ENCODE measurements at places on chromosomes 13 and 19.
A peak's percentile ranks its signal among the peaks of the same experiment; 100 is the strongest.

GRCh38 chr13:92849381-92849780 is 377.2 kb upstream of the GPC6 start:
- no peak for DNase-seq

- no peak for DNase-seq
Observed at GRCh38 chr19:6740589-6741343, 1.3 kb downstream of the TRIP10 start.

DNA sequence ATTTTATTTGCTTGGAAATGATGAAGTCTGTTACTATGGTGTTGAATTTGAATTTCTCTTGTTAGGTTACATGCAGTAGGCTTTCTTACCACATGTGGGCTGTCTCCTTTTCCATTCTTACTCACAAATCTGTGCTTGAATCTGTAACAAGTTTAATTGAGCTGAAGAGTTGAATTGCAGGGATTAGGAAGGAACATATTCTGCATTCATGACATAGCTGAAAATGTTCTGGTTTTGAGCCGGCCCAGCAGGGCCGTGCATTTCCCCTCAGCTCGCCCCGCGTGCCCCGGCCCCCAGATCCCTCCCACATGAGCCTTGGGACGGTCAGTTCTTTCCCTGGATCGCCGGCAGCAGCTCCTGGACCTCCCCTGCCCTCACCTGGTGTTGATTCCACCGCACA is 28.1 kb downstream of the TFDP1 start:
- no peak for DNase-seq

GRCh38 chr19:49149652-49150105 is 5.5 kb downstream of the HRC start:
- DNase-seq, result peak; percentile 61

- no peak for DNase-seq
Observed at GRCh38 chr13:97148894-97149293, 73.2 kb upstream of the MBNL2 start.

GRCh38 chr13:44157606-44158005 is 216.0 kb upstream of the SERP2 start:
- no peak for DNase-seq

GRCh38 chr13:72645521-72645920 is 81.9 kb downstream of the MZT1 start:
- DNase-seq, result no peak

DNA sequence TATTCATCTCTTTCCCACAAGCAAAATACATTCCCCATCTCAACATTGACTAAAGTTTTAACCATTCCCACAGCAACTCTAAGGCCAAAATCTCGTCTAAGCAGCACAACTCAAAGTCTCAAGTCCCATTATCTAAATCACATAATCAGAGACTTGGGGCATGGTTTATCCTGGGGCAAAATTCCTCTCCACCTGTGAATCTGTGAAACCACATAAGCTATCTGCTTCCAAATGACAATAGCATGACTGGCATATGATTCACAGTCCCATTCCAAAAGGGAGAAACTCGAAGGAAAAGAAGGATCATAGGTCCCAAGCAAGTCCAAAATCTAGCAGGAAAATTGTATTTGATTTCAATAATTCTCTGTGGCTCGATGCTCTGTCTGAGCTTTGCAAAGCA is 73.0 kb downstream of the ANKRD10 start:
- no peak for DNase-seq

GRCh38 chr13:94162289-94162688 is 317.2 kb downstream of the DCT start:
- DNase-seq, result no peak

- DNase-seq, result no peak
Observed at GRCh38 chr13:36872621-36873020, 47.4 kb downstream of the SMAD9 start.

DNA sequence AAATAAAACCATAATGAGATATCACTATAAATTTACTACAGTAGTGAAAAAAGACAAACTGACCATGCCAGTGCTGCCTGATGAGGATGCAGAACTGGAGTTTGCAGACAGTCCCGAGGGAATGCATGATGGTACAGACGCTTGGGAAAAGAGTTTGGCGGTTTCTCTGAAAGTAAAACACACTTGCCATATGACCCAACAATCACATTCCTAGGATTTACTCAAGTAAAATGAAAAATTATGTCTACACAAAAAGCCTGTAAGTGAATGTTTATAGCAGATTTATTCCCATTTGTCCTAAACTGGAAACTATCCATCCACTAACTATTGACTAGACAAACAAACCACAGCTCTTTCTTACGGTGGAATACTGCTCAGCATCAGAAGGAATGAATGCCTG is 271.0 kb downstream of the DNAJC15 start:
- no peak for DNase-seq

- peak; percentile 67 for DNase-seq
Observed at GRCh38 chr13:113902986-113903775, 39.3 kb upstream of the GAS6 start.

- no peak for DNase-seq
Observed at GRCh38 chr13:111865046-111865445, 201.9 kb upstream of the SOX1 start.

- no peak for DNase-seq
Observed at GRCh38 chr19:43780706-43781525, at the start of gene KCNN4. Gene KCNN4, minus strand, starts transcription at chr19:43780973. Its CDS starts 112 bp downstream, at chr19:43780861.

DNA sequence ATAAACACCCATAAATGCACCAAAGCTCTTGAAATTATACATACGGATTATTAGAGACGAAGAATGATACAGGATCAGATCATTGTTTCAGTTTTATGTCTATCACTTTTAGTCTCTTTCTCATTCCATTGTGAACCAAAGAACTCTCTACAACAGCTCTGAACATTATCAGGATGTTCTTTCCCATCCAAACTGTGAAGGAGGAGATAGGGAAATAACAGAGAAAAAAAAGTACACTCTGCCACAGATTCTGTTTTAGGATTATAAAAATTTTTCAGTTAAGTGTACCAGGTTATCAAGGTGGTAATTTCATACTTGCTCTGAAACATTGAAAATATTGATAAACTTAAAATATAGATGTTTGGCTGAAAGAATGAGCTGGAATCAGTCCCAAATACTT is 270.9 kb downstream of the MZT1 start:
- no peak for DNase-seq

GRCh38 chr13:95426631-95427030 is 125.4 kb upstream of the ABCC4 start:
- DNase-seq, result no peak

DNA sequence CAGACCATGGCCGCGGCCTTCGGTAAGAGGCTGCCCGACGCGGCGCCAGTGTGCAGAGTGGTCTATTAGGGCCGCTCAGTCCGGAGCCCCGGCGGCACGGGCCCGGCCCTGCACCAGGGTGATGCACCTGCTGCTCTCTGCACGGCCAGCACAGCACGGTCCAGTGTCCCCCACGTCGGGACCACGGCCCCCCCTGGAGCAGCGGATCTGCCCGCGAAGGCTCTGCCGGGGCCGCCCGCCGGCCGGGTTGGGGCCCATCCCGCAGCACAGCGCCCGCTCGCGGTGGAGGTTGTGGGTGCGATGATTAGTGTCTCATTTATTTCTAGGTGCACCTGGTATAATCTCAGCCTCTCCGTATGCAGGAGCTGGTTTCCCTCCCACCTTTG is 7.9 kb downstream of the PTBP1 start:
- DNase-seq, result no peak

GRCh38 chr13:30679483-30680330 is 55.6 kb upstream of the ALOX5AP start:
- DNase-seq, result no peak

DNA sequence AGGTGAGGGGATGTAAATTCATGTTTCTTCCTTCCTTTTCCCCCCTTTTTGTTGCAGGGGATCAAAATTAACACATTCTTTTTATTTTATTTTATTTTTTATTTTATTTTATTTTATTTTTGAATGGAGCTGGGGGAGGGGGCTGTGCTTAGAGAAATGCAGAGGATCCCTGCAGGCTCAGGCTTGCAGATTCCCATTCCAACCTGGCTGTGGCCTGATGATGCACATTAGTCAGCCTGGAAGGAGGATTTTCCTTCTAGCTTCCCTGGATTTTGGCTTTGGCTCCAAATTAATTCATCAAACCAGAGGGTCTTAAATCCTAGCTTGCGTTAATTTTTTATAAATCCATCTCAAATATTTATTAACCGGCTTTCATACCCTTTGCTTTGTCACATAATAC is 67.0 kb downstream of the FREM2 start:
- no peak for DNase-seq

- no peak for DNase-seq
Observed at GRCh38 chr13:76610819-76611415, 275.3 kb downstream of the KCTD12 start.

Measured in GM04504 (cell line).